Stimulated activated CD4-positive, alpha-beta T cell treated with anti-CD3 and anti-CD28 coated beads, TNF-alpha, amount 100 ng/mL, for 24 hours (primary cell): ENCODE measurements at places on chromosomes 12 and 14.
A peak's percentile ranks its signal among the peaks of the same experiment; 100 is the strongest.

DNA sequence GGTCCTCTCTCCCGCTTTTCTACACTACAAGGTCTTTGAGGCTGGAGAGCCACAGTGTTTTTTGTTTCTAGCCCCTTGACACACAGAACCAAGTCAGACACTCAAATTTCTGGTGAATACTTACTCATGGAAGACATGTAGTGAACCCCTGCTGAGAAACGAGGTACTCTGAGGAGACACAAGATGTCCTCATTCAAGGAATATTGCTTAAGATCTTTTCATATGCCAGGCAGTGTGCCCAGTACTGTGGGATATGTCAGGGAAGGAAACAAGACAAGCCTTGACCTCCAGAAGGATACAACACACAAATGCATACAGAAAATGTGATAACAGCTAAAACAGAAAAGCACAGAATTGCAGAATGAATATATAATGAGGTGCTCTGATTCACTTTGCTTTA, 75.9 kb downstream of the TMTC1 start:
- DNase-seq: no peak

DNA sequence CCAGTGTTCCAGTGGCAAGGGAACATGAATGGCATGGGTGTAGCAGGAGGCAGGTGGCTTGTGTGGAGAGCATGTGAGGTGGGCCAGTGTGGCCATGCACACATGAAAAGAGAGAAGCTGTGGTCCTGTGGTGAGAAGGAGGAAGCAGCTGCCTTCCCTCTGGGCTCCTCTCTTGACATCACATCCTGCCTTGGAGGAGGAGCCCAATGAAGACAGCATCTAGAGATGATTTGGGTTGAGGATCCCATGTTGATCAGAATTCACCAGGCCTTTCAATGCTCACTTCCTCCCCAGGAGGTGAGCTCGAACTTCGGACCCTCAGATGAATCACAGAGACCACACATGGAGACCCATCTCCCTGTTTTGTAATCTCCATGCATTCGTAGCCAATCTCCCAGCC, 82.6 kb downstream of the LRRC74A start:
- DNase-seq: no peak

GRCh38 chr12:15712823-15713660, 76.1 kb downstream of the EPS8 start:
- no peak for DNase-seq

DNA sequence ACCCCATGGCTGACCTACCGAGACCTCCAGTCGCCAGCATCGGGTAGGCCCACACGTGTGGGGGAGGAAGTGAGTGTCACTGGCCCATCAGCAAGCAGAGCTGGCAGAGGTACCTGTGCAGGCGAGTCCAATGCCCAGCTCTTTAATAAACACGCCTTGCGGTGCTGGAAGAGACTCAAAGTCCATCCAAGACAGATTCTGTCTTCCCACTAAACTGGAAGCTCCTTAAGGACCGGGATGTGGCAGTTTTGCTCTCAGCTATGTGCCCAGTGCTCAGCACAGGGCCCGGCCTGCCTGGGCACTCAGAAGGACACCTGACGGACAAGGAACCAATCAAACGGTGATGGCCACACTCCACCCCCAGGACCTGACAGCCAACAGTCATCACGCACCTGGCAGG, 65.0 kb downstream of the ITPK1 start:
- DNase-seq: no peak

- DNase-seq: no peak
Measured at GRCh38 chr12:29155079-29155478, 6.0 kb downstream of the FAR2 start.

DNA sequence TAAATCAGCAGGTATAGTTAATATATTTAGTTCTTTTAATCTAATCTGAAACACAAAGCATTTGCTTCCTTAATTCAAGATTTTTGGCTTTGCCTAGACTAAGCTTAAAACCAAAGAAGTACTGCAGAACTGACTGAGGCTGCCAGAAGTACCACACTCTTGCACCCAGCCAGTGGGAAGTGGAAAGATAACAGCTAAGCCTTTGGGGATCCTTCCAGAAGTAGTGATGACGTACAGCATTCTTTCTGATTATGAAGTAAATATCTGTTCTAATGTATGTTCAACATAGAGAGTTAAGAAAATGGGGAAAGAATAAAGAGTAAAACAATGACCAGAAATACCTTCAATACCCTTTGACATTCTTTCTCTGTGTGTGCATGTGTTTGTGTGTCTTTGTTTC, 19.3 kb downstream of the NTF3 start:
- DNase-seq: no peak

- no peak for DNase-seq
Measured at GRCh38 chr12:288687-289086, 26.1 kb upstream of the SLC6A13 start.

DNA sequence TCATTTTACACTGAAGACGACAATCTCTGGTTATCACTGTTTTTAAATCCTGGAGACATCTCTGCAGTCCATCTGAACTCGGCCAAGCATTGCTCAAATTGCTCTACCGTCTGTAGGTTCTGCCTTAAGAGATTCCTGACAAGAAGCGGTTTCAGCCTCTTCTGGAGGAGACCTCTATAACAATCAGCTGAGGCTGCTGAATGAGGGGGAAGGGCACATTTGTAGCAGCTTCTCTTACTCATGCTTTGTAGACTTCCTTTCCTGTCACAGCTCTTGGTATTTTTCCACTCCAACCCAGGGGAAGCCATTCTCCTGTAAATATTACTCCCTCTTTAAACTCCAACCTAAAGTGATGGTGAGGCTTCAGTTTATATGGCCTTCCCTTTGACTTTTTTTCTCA, 3.0 kb downstream of the ARG2 start:
- DNase-seq: no peak

GRCh38 chr12:113049976-113050742, 6.4 kb upstream of the DTX1 start:
- DNase-seq: no peak

DNA sequence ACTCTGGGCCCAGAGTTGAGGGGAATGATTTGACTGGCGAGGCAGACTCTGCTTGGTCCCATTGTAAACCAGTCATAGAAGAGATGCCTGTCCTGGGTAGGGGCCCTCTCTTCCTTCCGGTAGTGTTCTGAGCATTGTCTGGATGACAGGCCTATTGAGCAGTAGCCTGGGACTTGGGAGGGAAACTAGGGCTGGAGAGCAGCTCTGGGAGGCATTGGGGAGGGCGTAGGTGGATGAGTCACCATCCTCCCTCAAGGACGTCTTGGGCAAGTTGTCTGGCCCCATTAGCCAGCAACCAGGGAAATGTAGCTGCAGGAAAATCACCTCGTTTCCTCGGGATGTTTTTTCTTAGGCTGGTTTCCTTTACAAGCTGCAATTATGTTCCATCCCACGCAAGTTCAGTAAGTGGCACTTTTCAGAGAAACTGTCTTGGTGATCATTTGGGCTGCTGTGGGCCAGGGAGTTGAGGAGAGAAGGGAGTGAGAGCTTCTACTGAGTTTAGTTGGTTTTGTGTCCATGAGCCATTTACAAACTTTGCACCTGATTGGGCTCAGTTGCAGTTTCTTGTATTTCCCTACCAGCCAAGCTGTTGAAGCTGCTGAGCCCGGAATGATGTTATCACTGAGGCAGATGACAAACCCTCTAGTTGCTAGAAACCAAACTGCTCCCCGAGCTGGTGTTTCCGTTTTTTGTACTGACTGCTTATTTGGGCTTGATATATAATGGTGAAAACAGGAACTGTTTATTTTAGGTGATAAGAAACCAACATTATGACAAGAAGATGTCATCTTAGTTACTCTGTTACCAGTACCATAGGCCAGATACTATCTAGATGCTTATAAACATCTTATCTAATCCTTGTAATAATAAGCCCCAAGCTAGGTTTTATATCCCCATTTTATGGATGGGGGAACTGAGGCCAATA, 147.6 kb downstream of the CHST11 start:
- peak; percentile 4 for DNase-seq

DNA sequence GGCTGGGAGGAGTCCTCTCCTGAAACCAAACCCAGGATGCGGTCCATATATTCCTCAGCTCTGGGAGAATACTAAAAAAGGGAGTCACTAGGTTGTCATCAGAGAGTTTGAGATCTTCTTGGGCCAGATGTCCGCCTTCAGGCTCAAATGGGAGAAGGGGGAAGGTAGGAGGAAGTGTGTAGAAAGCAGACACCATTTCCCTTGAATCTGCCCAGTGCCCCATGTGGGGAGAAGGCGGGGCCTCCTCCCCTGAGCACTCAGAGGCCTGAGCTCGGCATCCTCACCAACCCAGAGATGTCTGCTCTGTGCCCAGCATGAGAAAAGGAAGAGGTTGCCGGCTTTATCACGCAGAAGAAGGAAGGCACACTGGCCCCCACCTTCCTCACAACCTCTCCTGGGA, 37.3 kb downstream of the LTBP2 start:
- DNase-seq: no peak

DNA sequence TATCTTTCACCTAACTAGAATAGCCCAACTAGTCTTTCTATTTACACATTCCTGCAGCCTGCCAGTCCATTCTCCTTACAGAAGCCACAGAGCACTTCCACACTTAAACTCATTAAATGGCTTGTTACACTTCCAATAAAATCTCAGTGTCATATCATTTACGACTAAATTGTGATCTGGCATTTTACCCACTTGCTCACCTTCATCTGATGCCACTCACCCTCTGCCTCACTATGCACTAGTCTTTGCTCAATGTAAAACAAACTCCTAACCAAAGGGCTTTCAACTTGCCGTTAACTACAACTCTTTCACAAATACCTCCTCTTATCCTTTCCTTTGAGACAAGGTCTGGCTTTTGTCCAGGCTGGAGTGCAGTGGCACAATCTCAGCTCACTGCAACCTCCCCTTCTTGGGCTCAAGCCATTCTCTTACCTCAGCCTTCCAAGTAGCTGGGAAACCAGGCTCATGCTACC, 24.1 kb downstream of the YAF2 start:
- no peak for DNase-seq

DNA sequence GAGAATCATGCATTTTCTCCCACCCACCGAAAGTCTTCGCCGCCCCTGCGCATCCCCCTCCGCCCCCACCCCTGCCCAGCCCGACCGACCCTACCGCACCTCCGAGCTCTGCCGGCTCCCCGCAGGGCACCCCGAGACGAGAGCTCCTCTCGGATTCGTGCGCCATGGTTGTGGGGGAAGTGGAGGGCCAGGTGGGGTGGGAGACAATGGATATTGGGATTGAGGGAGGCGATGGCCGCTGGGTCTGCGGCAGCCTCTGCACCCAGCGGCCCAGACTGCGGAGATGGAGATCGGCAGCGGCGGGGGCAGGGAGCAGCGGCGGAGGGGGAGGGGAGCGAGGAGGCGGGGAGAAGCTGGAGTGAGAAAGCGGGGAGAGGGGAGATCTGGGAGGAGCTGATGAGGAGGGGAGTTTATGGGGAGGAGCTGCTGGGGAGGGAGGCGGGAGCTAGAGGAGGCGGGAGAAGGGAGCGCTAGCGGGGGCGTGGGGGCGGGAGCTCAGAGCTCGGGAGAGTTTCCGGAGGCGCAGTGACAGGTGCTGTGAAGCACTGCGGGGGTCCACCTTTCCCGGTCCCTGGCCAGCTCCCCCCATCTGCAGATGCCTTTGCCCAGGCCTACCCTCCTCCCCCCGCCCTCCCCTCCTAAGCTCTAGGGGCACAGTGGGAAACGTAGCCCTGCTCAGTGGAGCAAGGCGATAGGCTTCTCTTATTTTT, at the start of gene SALL2:
TSS of gene SALL2 (minus strand) at position 385 of the 710 bp plus-strand sequence. CDS start at position 166, 219 bp downstream.
- peak; percentile 79 for DNase-seq

DNA sequence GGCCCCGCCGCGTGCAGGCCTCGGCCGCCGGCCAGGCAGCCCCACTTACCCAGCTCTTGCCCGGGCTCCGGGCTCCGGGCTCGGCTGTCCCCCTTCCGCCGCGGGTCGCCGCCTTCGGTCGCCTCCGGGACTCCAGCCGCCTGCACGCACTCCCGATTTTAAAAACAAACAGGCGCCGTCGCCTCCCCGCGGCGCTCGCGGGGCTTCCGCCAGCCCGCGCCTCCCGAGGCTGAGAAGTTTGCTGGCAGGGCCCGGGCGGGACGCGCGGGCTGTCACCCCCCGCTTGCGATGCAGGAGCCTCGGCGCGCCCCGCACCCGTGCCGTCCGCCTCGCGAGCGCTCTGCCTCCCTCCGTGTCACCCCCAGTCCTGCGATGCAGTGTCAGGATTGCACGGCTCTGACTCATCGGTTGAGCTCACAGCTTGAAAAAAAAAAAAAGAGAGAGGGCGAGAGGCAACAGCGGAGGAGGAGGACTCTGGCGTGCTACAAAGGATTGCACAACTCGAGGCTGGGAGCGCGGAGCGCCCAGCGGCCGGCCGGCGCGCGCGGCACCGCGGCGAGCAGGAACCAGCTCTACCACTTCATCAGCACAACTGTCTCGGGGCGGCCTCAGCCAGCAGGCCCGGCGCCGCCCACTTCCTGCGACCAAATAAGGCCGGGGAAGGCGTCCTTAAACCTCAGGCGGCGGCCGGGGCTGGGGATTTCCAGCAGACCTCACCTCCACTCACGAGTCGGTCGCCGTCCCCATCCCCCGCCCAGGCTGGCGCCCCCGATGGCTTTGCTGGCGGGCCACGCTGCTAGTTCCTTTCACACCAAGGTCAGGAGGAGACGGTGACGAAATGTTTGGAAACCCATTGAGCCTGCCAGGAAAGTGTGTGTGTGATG, 45.8 kb upstream of the PNMA1 start:
- DNase-seq: peak; percentile 90

DNA sequence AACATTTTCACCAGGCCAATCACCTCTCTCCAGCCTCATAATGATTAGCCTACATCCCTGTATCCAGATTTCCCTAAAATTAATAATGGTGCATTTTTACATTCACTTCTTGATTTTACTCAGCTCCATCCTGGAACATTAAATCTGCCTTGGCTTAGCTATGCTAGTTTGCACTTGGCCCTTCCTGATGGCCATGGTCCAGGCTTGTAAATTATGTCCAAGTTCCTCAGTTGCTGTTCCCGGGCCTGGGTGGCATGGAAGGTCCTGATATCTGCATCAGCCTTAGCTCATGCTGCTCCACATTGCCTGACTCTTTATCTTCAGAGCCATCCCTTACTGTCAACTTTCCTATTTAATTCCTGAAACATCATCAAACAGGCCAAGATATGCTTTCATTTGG, 11.1 kb upstream of the METTL17 start:
- no peak for DNase-seq

DNA sequence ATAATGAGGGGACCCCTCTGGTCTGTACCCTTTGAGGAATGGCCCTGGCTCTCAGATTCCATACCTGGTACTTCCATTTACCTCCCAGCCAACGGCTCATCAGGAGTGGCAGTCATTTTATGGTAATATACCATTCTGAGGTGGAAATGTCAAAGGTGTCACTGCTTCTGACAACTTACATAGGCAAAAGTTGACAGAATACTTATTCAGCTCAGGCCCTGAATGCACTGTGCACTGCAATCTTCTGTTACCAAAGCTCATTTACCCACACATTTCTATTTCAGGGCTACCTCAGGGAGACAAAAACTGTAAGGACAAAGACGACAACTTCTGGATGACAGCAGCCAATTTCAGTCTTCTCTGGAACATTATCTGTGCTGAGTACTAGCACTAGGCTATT, 212.2 kb upstream of the TMEM260 start:
- no peak for DNase-seq

DNA sequence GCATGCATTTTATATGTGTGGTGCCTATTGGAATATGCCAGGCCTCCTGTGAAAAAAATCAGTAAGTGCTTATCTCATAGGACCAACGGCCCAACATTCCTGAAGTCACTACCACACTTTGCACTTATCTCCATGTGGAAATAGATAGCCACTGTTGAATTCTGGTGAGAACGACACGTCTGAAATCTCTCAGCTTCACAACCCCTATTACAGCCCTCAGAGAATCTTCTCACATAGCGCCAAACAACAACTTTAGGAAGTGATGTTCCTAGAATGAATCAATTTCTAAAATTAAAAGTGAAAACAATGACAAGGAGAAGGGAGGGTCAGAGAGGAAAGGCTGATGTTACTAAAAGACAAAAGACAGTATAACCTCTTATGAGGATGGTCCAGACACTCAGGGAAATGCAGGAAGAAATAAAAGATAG, 270.8 kb upstream of the BTG1 start:
- no peak for DNase-seq
